ENCODE measurements at places on chromosomes 7 and 10.

DNA sequence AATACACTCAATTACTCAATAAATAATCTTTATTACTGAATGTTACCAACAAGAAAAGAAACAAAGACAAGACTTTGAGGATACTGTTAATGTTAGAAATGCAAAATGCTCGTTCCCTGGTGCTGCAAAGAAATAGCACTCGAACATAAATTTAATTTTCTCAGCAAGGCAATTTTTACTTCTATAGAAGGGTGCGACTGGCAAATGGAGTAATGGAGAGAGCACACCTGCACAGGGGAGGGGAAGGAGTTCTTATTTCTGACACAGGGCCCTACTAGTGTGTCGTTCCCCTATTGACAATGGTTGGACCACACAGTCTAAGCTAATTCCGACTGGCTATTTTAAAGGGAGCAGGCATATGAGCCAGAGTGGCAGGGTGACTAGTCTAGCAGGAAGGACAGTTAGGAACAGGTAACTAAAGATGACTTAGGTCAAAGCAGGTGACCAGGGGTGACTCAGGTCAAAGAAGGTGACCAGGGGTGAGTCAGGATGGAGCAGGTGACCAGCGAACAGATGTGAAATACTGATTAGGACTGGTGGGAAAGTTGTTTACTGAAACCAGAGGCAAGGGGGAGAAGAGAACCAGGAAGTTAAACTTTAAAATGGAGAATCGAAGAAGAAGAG lies 119.1 kb downstream of the RNF32 start:
- DNase-seq = no peak

GRCh38 chr10:3119796-3120459 lies 52.6 kb downstream of the PFKP start:
- DNase-seq = no peak

DNA sequence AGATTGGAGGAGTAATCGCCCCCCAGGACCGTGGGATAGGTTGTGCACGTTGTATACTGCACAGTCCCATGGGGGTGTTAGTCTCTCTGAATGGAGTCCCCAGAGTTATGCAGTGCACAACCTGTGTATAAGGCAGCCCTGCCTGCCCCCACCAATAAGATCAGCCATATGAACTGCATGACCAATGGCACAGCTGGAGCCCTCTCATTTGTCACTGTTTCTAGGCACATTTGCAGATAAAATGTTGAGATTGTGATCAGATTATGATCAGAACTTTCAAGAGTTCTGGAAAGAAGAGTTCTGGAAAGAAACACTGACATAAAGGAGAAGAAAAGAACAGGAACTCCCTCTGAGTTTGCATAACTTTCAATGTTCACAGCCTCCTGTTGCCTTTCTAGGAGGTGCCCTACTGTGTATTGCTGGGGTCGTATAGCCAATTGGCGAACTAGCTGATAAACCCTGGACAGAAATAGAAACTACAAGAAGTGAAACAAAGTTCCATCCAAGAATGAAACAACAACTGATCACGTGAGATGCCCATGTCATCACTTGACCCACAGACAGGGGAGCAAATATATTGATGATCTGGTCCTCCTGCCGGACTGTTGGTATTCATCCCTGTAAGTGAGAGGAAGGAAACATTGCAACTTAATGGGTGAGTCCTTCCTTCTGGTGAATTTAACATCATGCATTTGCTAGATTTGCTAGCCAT lies 49.6 kb upstream of the TOMM7 start:
- DNase-seq = no peak

- no peak for DNase-seq
These were observed 62.7 kb downstream of the ADCYAP1R1 start for GRCh38 chr7:31114593-31115343.

DNA sequence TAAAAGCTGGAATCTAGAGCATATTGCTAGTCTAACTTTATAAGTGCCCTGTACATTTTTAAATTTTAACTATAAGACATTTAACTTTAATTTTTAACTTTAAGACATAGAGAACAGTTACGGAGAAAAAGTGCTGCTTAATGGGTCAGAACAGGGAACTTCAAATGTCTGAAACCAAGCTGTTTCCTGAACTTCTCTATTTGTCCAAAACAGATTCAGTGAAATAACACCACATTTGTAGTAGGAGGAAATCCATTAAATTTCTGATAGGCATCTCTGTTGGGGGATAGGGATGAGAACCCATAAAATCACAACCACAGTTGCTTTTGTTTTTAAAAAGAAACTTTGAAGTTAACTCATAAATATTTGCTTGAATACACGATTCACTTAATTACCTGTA lies 170.8 kb upstream of the ANK3 start:
- DNase-seq = no peak

DNA sequence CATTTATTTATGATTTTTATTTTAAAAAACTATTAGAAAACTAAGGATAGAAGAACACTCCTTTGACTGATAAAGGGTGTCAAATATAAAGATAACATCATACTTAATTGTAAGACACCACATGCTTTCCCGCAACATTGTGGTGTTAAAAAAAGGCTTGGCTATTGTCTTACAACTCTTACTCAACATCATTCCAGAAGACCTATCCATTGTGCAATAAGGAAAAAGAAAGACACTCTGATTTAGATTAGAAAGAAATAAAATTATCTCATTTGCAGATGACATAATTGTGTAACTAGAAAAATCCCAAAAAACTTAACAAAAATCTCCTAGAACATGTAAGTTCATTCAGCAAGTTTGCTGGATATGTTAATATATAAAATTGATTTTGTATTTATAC lies 296.7 kb upstream of the GNAI1 start:
- DNase-seq = no peak

DNA sequence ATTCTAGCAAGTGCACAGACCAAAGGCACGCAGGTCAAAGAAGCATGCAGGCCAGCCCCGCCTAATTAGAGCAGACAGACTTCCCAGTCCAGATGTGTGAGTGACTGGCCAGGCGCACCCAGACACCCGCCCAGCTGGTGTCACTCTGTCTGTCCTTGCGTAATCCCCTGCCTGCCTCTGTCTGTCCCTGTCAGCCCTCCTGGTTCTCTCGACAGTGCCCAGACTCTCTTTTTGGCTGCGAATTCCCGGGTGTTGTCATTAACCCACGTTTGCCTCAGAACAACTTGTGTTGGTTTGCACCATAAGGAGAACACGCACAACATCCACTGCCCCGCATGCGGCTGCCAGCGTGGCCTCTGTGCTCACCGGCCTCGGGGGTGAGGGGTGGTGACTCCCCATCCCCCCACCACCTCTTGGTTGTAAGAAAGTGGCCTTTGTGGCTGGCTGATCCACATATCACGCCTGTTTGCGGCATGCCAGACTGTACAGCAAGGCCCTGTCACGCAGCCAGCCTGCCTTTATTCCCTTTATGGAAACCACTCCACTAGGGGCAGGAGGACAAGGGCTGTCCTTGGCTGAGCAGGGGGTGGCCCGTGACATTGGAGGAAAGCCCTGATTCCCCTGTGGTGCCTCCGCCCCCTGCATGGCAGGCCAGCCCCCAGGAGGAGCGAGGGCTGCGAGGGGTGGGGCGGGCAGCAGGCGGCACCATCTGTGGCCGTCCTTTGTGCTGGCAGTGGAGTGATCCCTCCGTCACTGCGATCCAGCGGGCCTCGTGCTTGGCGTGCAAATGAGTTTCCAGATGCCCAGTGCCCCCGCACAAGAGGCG lies 72.8 kb upstream of the PPIF start:
- DNase-seq = peak; percentile 68

- no peak for DNase-seq
These were observed 780 bp downstream of the CYP3A5 start for GRCh38 chr7:99679032-99679399.

DNA sequence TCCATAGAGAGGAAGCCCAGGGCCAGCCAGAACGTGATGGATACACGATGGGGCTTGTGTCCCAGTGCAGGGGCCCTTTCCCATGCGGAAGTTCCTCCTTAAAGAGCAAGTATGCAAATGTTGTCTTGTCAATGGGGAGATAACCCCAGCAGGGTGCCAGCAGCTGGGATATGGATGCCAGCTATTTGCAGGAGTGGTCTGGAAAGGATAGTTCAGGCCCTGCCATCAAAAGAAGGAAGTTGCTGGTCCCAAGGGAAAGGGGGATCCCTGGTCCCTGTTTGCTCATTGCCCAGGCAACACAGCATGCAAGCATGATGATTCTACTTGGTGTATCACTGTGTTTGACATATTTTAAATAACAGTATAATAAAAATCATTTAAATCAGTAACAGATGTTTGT lies 73.1 kb upstream of the HECW1 start:
- DNase-seq = no peak

GRCh38 chr10:63605197-63605967 lies 84.2 kb downstream of the REEP3 start:
- no peak for DNase-seq

DNA sequence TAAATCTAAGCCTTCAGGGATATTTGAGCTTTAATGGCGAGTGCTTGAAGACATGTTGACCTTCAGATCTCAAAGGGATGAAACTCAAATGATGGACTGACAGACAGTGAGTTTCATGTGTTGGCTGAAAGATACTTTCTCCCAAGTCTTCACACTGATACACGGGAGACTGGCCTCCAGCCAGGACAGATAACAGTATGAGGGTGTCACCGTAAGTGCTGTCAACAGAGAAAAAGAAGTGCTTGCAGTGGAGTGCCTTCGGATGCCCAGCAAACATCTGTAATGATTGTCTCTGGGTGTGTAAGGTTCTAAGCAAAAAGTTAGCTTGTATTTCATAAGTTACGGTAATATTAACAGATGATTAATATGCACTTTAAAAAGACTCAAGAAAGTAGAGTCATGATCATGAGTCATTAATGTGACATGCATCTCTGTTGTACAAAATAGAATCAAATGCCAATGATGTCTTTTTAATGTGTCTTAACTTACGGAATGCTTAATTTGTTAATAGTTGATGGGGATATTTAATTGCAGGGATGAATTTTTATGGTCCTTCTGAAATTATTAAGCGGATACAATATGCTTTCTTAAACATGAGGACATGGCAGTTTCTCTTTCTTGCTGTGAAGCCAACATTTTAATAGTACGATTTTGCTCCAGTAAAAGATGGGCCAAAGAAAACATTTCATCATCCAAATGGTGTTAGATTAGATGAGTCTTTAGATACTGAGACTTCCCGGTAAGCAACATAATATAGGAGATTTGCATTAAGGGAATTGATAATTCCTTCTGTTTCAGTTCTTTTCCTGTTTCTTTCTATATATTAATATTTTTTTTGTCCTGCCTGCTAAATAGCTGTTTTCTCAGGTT lies 292.5 kb downstream of the GALNT17 start:
- no peak for DNase-seq

DNA sequence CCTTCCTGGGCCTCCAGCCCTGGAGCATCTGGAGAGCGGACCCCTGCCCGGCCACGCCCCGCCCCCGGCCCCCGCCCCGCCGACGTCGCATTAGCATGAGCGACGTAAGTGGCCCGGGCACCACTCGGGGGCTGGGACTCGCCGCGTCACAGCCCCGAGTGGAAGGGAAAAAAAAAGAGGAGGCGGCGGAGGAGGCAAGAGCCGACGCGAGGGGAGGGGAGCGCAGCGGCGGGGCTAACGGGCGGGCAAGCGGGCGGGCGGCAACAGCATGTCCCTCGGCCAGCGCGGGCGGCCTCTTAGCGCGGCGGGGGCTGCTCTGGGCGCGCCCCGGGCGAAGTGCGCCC lies at the start of gene SLC18A3:
TSS of gene SLC18A3 (plus strand) at position 197 of the 344 bp plus-strand sequence. CDS start 431 bp downstream, outside the sequence.
- no peak for DNase-seq

DNA sequence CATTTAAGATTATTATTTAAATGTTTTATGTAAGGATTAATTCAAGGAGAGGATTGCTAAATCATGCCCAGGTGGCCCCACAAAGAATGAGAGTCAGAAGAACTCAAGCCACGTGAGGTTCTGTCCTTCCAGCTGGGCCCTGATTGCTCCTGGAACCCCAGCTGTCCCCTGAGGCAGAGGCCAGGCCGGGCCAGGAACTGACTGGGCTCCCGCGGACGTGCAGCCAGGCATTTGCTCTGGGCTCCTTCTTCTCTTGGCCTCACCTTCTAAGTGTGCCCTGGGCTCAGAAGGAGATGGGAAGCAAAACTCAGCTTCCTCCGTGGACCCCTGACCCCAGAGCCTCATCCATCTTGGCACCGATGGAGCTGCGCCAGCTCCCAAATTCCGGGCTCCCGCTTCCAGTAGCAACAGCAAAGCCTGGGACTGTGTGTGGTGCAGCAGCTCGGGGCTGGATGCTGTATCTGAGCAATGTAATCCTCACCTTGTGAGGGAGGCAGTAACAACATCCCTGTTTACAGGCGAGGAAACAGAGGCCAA lies 250.6 kb upstream of the PPP2R2D start:
- DNase-seq = no peak

- DNase-seq = no peak
These were observed 116.6 kb downstream of the KLF6 start for GRCh38 chr10:3668276-3668965.

- DNase-seq = no peak
These were observed 27.9 kb downstream of the EGFR start for GRCh38 chr7:55046582-55047342.

- DNase-seq = no peak
These were observed 1.6 kb upstream of the CDK13 start for GRCh38 chr7:39948375-39948955.

- DNase-seq = no peak
These were observed 17.9 kb upstream of the CLEC2L start for GRCh38 chr7:139505563-139505962.

GRCh38 chr10:53166325-53166724 lies 393.7 kb upstream of the MBL2 start:
- DNase-seq = no peak

- no peak for DNase-seq
These were observed 15.9 kb downstream of the GSTO2 start for GRCh38 chr10:104284846-104285245.

DNA sequence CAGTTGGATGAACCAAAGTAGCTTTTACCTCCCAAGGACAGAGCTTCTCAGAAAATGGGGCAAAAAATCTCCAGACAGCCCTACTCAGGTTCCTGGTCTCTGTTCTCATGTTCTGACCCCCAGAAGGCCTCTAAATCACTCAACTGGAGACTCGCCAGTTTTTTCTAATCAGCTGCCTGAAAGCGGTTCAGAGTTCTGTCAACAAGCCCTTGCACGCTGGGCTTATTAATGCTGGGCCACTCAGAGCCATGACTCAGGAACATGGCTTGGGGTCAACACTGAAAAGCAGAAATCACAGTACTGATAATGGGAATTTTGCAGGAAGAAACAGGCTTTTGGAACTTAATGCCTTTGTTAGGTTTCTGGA lies 15.3 kb downstream of the ECHDC3 start:
- DNase-seq = peak; percentile 46

DNA sequence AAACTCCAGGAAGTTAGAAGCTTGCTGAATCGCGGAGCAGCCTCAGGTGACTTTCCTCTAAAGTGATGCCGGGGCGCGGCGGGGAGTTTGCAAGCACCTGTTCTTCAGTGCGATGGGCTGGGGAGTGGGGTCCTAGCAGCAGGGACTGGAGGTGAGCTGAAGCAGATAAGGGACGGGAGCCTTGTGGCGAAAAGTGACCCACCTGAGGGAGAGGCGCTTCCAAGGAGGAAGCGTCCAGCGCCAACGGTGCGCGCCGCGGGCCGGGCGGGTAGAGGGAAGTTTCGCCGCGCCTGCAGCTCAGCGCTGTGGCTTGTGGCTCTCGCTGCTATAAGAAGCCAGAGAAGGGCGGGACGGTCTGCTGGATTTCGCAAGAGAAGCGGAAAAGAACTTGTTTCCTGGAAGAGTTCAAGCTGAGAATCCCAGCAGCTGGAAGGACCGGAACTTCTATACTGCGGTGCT lies at the start of gene STEAP4:
TSS of gene STEAP4 (minus strand) at position 305 of the 459 bp plus-strand sequence. CDS start 22,625 bp downstream, outside the sequence.
- DNase-seq = no peak

Measured in NCI-H1092 (cell line).